ENCODE measurements at places on chromosomes 6 and 20. TPM values are rescaled to one million over a fixed set of nuclear protein-coding genes. Genes with fewer than 3 reads are reported as not detected.

DNA sequence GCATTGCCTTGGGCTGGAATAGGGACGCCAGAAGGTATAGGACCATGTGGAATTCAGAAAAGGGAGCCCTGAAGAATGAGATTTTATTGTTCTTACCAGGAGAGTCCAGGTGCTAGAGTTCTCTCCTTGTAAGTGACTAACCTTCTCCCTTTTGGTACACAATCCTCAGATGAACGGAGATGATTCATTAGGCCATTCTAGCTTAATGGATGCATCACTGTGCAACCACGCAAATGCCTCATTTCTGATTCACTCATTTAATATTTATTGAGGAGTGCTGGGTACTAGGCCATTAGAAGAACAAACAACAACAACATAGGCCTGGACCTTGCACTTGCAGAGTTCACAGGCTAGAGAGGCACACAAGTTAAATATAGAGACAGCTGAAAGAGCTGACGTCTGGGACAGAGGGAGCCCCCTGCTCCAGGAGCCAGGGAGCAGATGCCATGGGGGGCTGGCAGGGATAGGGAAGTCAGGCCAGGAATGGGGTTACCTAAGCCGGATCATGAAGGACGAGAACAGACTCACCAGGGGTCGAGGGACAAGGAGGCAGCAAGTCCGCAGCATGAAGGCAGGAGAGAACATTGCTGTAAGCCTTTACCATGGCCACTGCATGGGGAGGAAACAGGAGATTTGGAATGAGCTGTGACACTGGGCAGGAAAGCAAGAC lies 179.5 kb upstream of the AKAP12 start:
- peak; percentile 58 for DNase-seq

DNA sequence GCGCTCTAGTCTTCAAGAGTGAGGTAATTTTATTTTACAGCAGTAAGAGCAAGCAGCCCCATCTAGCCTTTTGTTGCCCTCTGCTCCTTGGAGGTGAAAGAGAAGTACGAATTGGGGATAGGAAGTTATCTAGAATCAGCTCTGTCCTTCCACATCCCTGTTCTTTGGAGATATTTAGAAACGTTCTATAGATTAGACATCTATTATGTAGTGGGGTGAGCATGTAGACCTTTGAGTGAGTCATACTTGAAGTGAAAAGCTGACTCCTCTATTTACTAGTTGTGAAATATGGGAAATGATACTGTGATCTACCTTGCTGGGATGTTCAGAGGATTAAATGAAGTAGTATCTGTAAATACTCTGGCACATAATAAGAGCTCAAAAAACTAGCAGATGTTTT lies 36.0 kb upstream of the SLC35D3 start:
- no peak for DNase-seq

DNA sequence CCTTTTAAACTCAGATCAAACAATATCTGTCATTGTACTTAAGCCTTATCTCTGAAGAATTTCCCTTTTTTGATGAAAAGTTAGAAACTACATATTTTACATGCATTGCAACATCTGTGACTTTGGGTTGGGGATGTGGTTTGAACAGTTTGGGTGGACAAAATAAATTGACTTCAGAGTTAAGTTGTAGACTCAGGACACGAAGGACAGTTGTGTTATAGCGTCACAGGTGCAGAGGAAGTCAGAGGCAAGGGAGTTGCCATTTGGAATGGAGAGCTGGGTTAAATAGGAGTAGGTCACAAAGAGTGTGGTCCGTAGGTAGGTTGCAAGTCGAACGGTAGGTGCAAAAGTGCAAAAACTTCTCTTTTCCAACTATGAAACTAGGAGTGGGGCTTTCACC lies 46.0 kb downstream of the ZFAND3 start:
- DNase-seq = no peak

GRCh38 chr20:21156266-21156665 lies 30.4 kb downstream of the KIZ start:
- DNase-seq = no peak

DNA sequence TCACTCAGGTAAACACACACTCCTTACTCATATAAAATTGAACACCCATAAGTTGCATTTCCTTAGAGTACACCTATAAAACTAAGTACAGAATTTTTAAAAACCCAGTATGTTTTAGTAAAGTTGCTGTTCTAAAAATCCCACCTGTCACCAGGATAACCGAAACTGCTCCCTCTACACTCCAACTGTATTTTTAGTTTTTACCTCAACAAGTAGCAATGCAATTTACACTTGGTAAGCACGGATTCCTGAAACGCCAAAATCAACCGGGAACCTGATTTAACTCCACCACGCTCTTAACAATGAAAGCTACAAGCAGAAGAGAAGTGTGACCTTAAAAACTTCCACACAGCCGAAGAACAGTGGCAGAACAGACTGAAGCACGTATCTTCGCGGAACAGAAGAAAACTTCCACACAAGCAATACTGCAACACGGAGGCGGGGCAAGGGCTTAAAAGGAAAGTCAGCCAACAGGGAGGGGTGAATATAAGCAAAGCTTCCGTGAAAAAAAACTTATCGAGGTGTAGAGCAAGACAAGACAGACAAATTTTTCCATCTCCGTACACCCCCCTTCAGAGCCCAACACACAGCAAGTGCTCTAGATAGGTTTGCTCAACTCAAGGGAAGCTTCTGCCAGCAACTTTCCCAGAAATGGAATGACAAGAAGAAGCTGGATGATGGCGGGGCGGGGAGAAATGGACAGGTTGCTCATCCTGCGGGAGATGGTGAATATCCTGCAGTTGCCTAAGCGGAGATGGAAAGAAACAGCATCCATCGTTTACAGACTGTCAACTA lies 1.4 kb downstream of the STAU1 start:
- peak; percentile 49 for DNase-seq

The KIF6 gene
- total RNA-seq = not detected

- no peak for DNase-seq
Observed at GRCh38 chr20:57880571-57880892, 170.7 kb upstream of the PMEPA1 start.

DNA sequence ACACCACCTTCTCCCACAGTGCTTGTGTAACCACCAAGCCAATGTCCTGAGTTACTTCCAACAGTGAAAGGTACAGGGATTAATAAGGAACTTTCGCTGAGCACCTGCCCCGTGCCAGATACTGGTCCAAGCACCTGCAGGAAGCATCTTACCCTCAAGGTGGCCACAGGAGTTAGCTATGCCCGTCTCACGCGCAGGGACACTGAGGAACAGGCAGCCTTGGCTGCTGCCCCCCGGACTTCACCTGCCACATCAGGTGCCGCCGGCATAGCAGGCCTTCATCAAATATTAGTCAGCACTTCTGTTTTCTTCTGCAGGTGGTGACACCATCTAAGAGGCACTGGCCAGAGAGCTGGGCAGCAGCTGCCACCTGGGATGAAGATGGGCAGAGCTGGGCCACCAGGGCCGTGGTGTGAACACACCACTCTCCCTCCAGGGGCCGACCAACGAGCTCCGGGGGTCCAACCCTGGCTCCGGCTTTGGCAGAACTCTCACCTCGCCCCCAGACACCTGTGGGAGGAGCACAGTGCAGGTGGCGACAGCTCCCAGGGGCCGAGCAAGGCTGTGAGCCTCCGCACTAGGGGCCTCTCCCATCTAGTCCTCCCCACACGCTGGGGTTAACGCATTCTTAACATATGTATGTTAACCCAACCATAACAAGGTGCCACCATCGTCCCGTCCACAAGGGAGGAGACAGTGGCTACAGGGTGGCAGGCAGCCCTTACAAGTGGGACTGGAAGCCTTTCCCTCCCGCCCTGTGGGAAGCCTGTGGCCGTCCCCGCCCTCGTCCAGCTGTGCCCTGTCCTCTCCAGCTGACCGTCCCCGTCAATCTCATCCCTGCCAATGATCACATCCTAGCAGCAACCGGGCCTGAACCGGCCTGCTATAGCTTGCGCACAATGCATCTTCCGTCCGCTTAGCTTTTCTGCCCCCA lies 2.9 kb upstream of the PPDPF start:
- DNase-seq = no peak

DNA sequence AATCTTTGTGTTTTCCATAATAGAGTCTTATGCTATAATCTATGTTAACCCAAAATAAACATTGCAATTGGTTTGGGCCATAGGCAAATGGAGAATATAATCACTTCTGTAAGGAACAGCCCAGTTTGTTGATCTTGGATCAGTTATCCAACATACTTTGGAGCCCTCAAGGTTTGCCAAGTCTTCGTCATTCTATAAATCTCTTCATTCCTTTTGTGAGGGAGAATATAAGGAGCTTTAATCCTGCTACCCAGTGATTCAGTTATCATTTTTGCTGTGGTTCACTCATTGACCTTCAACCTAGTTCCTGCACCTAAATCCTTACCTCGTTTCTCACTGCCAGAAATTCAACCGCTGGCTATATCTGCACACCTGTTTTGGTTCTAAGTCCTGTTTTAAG lies 500.3 kb upstream of the PTCHD4 start:
- DNase-seq = peak; percentile 31

DNA sequence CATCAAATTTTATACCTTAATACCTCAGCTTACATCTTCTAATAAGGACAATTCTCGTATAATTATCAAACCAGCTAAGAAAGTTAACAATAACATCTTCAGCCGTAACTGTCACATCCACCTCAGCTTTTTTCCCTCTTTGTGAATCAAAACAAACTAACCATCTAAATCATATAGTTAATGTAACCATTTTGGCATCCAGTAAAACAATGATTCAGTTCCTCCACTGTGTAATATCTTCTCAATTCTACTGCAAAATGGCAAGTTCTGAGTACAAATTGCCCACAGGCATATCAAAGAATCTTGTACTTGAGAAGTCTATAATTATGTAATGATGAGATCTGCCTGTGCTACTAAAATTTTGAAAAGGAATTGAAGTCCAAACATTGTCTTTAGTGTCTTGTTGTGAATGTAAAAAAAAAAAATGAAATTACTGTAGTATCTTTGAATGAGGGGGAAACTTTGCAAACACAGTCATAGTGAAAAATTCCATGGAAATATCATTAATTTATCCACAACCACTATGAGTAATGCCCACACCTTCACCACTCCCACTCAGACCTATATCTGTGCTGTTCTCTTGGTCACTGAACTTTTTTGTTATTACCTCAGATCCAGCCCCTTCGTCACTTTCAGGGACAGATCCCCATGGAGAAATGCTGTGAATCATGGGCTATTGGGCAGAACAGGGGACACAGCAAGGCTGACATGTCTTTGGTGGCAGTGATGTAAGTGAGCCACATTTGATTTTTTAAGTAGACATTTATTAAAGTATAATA lies 178.6 kb upstream of the RAB32 start:
- no peak for DNase-seq
